Sciatic nerve (tissue), 2 donors: ENCODE measurements at places on chromosomes 3 and 15.
A peak's percentile ranks its signal among the peaks of the same experiment; 100 is the strongest.

DNA sequence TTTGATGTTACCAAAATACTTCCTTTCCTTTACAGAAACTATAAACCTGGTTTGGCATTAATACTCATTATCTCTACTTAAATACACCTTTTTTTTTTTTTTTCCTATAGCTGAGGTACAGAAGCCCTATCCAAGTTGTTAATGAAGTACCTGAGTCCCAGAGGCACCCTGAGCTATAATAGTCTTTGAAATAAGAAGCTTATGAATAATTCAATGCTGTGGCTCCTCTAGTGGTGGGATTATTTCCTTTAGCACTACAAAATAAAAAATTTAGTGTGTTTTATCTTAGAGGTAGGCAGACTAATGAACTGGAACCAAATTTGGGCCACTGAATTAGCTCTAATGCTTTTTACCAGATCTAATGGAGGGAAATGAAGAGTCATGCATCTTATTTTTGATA, 611.9 kb downstream of the EDEM1 start:
- no peak for DNase-seq

- DNase-seq: no peak
Observed at GRCh38 chr15:83854321-83854720, 200.4 kb downstream of the ADAMTSL3 start.

DNA sequence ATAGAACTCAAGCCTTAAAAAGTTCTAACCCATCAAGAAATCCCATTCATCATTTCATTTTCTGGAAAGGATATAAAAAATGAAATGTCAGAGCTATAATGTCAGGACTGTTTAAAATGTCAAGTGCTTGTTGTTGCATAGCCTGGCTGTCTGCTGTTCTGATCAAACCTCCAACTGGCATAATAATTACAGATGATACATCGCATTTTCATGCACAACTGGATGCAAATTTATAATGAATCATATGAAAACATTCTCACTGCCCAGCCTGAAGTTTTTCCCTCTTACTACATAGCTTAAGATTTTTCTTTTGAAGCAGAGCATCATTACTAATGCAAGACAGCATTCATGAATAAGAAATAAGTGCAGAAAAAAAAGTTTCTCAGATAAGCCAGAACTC, 46.5 kb downstream of the GUCA1C start:
- DNase-seq: no peak

DNA sequence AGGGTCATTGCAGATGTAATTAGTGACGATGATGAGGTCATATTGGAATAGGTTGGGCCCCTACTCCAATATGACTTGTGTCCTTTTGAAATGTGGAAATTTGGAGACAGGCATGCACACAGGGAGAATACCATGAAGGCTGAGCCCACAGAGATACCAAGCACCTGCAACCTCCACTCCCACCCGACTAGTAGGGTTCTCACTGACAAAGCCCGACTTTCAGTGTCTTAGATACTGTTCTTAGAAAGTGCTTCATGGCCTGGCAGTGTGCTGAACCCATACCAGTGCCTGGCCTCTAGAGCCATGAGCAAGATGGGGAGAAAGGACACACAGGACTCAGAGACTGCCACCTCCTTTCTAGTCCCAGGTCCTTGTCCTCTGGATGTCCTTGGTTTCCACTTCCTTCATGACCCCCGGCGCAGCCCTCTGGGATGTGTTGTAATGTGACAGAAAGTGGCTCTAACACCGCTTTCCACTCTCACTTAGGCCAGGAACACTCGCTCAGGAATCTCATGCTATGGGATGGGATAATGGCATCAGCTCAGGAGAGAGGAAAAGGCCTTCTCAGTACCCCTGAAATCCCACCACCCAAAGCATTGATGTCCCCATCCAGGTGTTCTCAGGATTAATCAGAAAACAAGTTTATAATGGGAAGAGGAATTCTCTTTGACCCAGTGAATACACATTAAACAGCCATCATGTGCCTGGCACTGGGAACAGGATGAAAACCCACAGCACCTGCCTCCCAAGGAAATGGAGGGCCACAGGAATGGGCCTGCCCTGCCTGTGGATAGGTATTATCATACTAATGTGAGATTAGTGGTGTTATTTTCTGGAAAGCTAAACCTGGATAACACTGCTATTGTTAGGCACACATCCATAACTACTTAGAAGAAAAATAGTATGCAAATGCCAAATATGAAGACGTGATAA, 59.9 kb downstream of the RPL39L start:
- DNase-seq: no peak

DNA sequence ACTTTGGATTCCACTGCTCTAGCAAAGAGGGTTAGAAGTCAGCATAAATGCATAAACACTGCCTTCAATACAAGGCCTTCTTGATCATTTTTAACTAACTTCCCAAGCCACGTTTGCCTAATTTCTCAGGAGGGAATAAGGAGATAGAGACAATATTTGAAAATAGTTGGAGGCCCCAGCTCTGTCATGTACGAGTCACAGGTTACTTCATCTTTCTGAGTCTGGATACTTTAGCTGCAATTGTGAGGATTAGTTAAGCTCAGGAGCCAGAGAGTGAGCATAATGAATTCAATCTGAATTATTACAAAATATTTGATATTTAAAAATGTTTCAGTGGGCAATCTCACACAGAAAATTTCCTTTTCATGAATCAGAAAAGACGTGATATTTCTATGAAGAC, 298.9 kb downstream of the SHOX2 start:
- no peak for DNase-seq

DNA sequence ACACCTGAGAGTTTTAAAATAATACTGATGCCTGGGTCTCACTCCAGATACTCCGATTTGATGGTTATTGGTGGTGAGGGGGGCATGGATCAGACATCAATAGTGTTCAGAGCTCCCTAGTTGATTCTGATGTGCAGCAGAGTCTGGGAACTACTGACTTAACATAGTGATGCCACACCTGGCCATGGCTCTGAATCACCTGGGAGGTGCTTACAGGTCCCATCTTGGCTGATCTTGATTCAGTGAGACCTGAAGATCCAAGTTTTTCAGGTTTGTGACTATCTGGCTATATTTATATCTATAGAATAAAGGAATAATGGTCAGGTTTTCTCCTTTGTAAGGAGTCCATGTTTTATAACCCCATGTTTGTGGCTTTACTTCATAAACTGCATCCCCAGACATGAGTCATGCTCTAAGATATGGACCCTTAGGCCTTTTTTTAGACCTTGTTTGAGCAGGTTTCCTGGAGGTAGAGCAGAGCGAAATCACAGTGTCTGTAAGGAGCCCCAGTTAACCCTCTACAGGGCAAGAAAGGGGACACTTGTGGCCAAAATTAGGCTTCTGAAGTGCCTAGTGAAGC, 101.4 kb downstream of the LARS2 start:
- no peak for DNase-seq

DNA sequence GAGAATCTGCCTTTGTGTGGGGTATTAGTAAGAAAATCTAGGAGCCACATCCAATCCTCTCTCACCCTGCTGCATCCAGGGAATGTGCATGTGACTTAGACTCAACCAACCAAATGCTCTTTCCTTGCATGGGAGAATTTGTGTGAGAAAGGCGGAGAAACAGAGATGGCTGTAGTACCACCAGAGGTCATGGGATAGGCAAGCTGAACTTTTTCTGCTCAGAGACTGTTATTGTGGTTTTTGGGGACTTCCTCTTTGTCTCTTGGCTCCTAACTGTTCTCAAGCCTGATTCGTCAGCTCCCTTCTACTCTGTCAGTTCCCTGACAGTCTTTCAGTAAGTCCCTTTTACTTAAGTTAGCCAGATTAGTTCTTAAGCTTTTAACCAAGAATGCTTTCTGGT, 2.6 kb upstream of the ZSCAN2 start:
- no peak for DNase-seq

- DNase-seq: no peak
Observed at GRCh38 chr15:81170511-81170910, 26.2 kb upstream of the IL16 start.

- DNase-seq: no peak
Observed at GRCh38 chr3:176009256-176009655, 1150.1 kb downstream of the NAALADL2 start.

GRCh38 chr3:25663869-25664811, 567 bp downstream of the TOP2B start:
- peak; percentile 87 for DNase-seq

- no peak for DNase-seq
Observed at GRCh38 chr3:90015688-90016356, 908.4 kb downstream of the EPHA3 start.
